ENCODE measurements at places on chromosomes 11 and 22. TPM values are rescaled to one million over a fixed set of nuclear protein-coding genes. Genes with fewer than 3 reads are reported as not detected.

Gene TMPRSS13
- not detected for total RNA-seq

Gene ZP1
- total RNA-seq: 0.32 TPM

Gene CHKB
- 21.3 TPM for total RNA-seq

Gene IFITM10
- total RNA-seq: 1.1 TPM

Gene PRDM11
- total RNA-seq: 5.2 TPM

Gene KIAA0930
- 57.4 TPM for total RNA-seq

Gene POTEH
- total RNA-seq: not detected

Gene ACCSL
- total RNA-seq: not detected

Gene CDCA5
- 1.6 TPM for total RNA-seq

Gene RIMBP3B
- total RNA-seq: under 0.01 TPM

Gene MMP12
- 2.8 TPM for total RNA-seq

Gene DRD4
- under 0.01 TPM for total RNA-seq

Gene SYCE3
- 0.94 TPM for total RNA-seq

Gene TCN1
- total RNA-seq: not detected

Gene TMEM121B
- total RNA-seq: 0.09 TPM

Gene UBE2L3
- total RNA-seq: 12.2 TPM

Gene DEFB131B
- total RNA-seq: not detected

Gene TRIM49
- not detected for total RNA-seq

Gene SOX10
- not detected for total RNA-seq

Gene SCUBE1
- total RNA-seq: under 0.01 TPM

Gene EHF
- total RNA-seq: 1.4 TPM

Gene FAM83F
- not detected for total RNA-seq

Gene MS4A12
- total RNA-seq: not detected

Gene OOSP4A
- not detected for total RNA-seq

Gene ADM2
- 0.16 TPM for total RNA-seq

Gene MPEG1
- not detected for total RNA-seq

Gene ANKK1
- total RNA-seq: 0.17 TPM

Gene P4HA3
- 2.9 TPM for total RNA-seq

Gene GLB1L2
- total RNA-seq: not detected

Gene ROM1
- 10.4 TPM for total RNA-seq

Gene CALCB
- total RNA-seq: not detected

Gene CTSF
- 28.1 TPM for total RNA-seq

Gene UBQLNL
- 0.17 TPM for total RNA-seq

Gene OR4D5
- total RNA-seq: not detected

Gene ADAMTS15
- 29.6 TPM for total RNA-seq

Gene C11orf87
- 0.16 TPM for total RNA-seq

Gene SUSD2
- total RNA-seq: 0.26 TPM

Gene NEFH
- 0.32 TPM for total RNA-seq

Gene PRG3
- not detected for total RNA-seq

Data from bronchial smooth muscle cell (primary cell).